ENCODE measurements at places on chromosomes 7 and 10.

- peak; percentile 54 for DNase-seq
These were observed 116.8 kb upstream of the BMPER start for GRCh38 chr7:33788531-33788930.

DNA sequence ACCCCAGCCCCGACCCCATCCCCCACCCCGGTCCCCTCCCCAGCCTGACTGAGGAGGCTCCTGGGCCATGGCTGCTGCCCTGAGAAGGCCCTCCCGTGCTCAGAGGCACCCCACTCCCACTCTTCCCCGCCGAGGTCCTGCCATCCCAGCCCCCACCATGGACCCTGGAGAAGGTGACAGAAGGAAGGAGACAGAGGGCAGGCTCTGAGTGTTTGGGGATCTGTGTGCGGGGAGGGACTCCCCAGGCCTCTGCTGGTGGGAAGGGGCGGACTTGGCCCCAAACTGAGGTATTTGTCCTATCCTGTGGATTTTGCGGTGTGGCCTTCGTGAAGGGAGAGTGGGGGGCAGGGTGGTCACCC lies 53.4 kb downstream of the PWWP2B start:
- DNase-seq, result no peak

DNA sequence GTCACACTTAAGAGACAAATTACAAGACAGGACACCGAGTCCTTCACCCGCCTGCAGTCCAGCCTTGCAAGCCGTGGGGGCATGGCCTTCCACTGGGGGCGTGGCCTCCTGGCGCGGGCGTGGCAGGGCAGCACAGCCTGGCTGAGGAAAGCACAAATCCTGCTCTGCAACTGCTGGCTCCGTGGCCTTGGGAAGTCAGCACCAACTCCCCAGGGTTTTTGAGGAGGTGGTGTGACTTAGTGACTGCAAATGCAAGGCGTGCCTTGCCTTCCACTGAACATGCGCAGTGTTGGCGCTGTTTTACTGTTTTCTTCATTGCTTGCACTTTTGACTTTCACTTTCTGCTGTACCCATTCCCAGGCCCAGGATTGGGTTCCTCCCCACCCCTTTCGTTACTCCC lies 12.9 kb upstream of the BMS1 start:
- no peak for DNase-seq

- DNase-seq, result no peak
These were observed 16.2 kb downstream of the SVIL start for GRCh38 chr10:29618341-29619171.

Measured in nucleus accumbens (tissue), 56 donors.